Erythroblast (primary cell): ENCODE measurements at places on chromosomes 16 and 17.

DNA sequence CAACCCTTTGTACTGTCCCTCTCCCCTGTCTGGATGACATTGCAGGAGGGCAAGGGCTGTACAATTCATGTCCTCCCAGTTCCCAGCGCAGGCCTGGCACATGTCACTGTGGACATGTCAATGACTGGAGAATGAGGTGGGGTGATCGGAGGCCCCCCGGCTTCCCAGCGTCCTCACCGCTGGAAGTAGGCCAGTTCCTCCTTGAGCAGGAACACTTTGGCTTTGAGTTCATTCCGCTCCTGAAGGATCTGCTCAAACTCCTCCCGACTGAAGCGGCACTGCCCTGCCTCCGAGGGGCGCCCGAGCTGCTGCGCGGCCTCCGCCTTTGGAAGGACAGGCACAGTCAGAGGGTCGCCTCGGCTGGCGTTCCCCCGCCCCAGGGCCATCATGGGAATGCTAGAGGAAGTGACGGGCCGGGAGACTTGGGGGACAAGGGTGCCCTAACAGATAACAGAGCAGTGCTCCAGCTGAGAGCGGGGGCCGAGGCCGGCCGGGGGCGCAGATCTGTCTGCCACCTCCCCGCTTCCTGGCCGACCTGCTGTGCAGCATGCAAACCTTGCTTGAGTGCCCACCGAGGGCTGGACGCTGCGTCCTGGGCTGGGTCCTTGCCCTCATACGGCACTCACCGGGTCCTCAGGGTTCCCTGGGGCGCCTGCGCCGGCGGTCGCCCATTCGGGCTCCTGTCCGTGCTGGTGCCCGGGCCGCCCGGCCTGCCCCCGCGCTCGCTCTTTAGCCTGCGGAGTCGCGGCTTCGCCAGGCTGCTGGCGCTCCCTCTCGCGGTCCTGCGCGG lies 1.3 kb downstream of the RILP start:
- peak; percentile 72 for DNase-seq

- no peak for DNase-seq
Measured at GRCh38 chr16:2531371-2531695, at the start of gene CEMP1. Gene CEMP1 (minus strand): TSS chr16:2531408. CDS start chr16:2531073, 335 bp downstream.

- no peak for DNase-seq
Measured at GRCh38 chr17:8384801-8385378, 1.9 kb upstream of the RPL26 start.

GRCh38 chr17:81471818-81472456 lies 40.7 kb downstream of the ACTG1 start:
- peak; percentile 15 for DNase-seq

DNA sequence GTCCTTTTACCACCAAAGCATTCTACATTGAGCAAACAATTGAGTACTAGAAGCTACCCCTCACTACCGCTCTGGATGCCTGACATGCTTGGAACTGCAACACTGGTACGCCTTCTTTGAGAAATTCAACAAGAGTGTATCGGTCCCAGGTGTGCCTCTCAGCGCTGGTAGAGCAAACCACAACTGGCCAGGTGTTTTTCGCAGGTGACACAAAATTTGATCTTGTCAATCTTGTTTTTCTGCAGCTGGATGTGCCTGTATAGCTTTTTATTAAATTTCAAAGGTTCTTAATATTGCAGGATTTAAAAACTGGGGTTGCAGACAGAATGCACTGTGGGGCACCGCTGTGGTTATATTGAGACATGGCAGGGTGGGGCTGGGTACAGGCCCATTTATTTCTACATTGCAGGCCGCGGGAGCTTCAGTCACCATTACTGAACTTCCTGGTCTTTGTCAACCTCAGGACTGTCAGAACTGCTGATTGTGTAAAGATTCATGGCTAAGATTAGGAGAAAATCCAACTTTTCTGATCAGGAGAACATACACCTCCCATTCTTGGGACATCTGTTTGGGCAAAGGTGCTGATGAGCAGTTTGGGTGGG lies 4.5 kb upstream of the SNX20 start:
- no peak for DNase-seq
